ENCODE measurements at places on chromosomes 3 and 15. TPM values are rescaled to one million over a fixed set of nuclear protein-coding genes. Genes with fewer than 3 reads are reported as not detected.
A peak's percentile ranks its signal among the peaks of the same experiment; 100 is the strongest.

Gene ITIH1
- total RNA-seq: not detected

Gene ISL2
- 5.1 TPM for total RNA-seq

Gene FAM107A
- 35.7 TPM for total RNA-seq

- DNase-seq: no peak
- H3K4me3 ChIP-seq: no peak overlapping the region
- H3K36me3 ChIP-seq: no peaks in the 10 kb centered on the region
- H3K27me3 ChIP-seq: no peaks in the 10 kb centered on the region
- H3K27ac ChIP-seq: no peak overlapping the region
- peaks cover 3% of the 10 kb centered on the region for H3K4me1 ChIP-seq
Measured at GRCh38 chr15:72086920-72087648, 30.9 kb downstream of the MYO9A start.

DNA sequence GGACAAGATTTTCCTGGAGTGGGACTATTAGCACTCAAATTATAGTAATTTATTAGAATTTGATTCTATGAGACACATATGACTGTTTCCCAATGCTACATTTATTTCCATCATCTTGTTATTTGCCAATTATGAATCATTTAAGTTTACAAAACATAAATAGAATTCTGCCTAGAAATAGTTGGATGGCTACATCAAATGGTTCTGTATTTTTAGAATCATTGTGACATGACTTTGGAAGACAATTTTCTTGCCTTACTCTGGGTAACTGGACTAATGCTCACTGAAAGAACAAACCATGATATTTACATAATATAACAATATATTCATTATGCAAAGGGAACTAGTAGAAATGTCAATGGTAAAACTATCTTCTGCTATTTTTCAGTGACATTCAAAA, 173.5 kb downstream of the ZIC1 start:
- no peak overlapping the region for H3K27ac ChIP-seq
- DNase-seq: no peak
- no peaks in the 10 kb centered on the region for H3K27me3 ChIP-seq
- H3K36me3 ChIP-seq: no peaks in the 10 kb centered on the region
- H3K4me1 ChIP-seq: no peaks in the 10 kb centered on the region

- no peak overlapping the region for H3K27ac ChIP-seq
- no peaks in the 10 kb centered on the region for H3K27me3 ChIP-seq
- no peaks in the 10 kb centered on the region for H3K4me1 ChIP-seq
- no peaks in the 10 kb centered on the region for H3K36me3 ChIP-seq
Measured at GRCh38 chr3:62229211-62229610, 144.1 kb downstream of the FEZF2 start.

GRCh38 chr3:52453496-52454249, at the start of gene TNNC1:
TNNC1 (minus strand) TSS chr3:52454041; CDS start chr3:52454015, 26 bp downstream.
- no peak for DNase-seq
- no peaks in the 10 kb centered on the region for H3K27me3 ChIP-seq
- peak within 1 kb of the TSS; percentile 93 for H3K27ac ChIP-seq
- peaks cover 45% of the 10 kb centered on the region for H3K4me1 ChIP-seq
- H3K36me3 ChIP-seq: peaks cover 4% of the 10 kb centered on the region

- no peaks in the 10 kb centered on the region for H3K4me1 ChIP-seq
- no peak overlapping the region for H3K27ac ChIP-seq
- no peaks in the 10 kb centered on the region for H3K27me3 ChIP-seq
Measured at GRCh38 chr3:151419806-151420205, 35.3 kb upstream of the P2RY12 start.

DNA sequence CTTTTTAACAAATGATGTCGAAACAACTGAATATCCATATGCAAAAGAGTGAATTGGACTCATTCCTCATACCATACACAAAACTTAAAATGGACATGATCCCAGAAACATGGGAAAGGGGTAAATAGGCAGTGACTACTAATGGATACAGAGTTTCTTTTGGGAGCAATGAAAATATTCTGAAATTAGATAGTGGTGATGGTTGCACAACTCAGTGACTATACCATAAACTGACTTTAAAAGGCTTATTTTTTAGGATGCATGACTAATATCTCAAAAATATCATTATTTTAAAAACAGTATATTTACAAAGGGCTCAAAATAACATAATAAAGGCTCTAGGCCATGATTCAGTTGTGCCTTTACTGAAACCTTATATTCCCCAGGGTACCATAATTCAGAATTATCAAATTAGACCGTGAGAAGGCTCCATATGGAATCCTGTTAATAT, 16.3 kb upstream of the ATP13A3 start:
- H3K27ac ChIP-seq: no peak overlapping the region
- no peak overlapping the region for H3K4me3 ChIP-seq
- H3K4me1 ChIP-seq: no peaks in the 10 kb centered on the region
- no peak for DNase-seq

DNA sequence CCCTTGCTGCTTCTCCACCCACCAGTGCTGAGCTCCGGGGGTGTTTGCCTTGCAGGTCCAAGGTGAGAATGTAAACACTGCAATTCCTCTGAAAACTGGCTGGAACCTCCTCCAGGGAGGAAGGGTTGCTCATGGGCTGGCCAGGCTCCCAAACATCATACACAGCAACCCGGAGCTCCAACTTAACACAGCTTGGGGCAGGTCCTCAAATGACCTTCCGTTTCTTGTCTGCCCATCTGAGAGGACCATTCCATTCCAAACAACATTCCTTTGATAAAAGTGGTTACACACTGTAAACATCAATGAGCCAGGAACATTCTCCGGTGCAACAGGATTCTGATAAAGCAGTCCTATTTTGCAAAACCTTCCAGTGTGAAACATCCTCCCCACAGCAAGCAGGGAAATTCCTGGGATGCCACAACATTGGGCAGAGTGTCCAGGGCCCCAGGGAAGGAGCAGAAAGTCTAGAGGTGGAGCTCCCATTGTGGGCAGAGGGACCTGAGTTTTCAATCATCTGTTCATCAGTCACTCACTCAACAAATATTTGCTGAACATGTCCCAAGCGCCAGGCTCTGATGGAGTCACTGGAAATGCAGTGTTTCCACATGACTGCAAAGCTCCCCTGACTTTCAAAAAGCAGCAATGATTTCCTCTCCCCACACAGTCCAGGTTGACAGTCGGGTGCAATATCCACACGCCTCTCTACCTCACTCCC, 7.3 kb upstream of the HEG1 start:
- peak overlapping the region; percentile 84 for H3K27ac ChIP-seq
- no peak for DNase-seq
- H3K27me3 ChIP-seq: no peaks in the 10 kb centered on the region
- H3K36me3 ChIP-seq: no peaks in the 10 kb centered on the region
- peaks cover 44% of the 10 kb centered on the region for H3K4me1 ChIP-seq

GRCh38 chr3:123789760-123790159, 94.4 kb downstream of the MYLK start:
- DNase-seq: peak; percentile 64
- no peak overlapping the region for H3K4me3 ChIP-seq
- peaks cover 20% of the 10 kb centered on the region for H3K4me1 ChIP-seq
- no peak overlapping the region for H3K27ac ChIP-seq
- H3K36me3 ChIP-seq: no peaks in the 10 kb centered on the region
